ENCODE measurements at places on chromosomes 1 and 21.

DNA sequence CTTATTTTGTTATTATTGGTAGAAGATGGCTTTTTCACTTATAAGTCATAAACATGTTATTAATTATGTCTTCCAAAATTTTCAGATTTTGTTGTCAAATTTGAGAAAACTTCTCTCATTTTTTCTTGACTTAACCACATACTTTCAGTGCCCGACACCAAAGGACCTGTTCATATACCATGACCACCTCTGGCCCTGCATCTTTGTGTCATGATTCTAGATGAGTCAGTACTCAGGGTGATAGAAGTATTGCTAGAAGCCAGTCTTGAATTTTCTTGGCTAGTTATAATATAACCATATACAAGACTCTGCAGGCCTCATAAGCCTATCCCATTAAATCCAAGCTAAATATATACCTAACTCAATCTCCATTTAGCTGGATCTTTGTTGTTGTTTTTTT, 35.4 kb upstream of the DPH5 start:
- no peak for DNase-seq

DNA sequence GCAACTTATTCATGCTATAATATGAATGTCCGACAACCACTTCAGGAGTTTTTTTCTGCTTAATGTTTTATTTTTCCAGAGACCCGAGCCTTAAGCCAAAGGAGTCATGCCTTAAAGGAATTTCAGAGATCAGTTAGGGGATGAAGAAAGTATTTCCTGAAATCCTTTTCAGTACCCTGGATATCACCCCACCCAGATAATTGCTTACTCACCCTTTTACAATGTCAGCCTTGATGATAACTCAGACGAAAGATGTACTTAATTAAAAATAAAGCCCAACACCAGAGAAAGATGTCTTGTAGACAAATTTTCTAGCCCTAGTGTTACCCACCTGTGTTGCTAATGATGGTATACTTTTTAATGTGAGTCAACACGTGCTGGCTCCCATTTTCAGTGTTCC, 124.1 kb downstream of the XCL2 start:
- DNase-seq: no peak

DNA sequence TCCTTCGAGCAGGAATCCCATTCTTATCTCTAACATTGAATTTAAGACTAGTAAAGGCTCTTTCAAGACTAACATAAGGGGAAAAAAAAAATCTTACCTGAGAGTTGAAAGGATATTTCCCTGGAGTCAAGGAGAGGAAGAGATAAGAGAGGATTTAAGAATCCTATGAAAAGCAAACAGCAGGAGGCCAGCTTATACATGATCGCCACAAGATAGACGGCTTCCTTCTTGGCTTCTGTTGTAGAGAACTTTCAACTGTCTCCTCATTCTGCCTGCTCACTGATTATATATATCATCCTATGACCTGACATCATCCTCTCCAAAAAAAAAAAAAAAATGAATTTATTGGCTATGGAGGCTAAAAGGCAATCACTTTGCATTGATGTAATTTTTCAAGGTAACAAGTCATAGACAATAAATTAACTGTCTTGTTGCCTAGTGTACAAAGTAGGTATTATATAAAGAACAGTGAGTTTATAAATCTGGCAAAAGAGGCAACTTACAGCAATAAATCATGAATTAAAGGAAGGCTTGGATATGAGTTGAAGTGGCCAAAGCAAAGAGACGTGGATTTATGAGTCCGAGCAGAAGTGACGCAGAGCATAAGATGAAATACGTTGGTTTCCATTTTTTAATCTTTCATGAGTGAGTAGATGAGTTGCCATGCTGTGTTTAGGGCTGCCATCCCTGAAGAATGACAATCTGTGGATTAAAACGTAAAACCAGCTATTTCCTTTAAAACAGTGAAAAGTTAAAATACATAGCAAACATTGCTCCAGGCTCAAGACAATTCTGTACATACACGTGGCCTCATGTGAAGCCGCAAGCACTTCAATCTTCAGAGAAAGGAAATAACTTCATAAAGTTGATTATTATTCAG, at the start of gene UTS2:
UTS2 (minus strand) TSS at position 262 of the 880 bp plus-strand sequence; CDS start at position 200, 62 bp downstream.
- DNase-seq: no peak

GRCh38 chr1:201022820-201023516, 546 bp downstream of the KIF21B start:
- no peak for DNase-seq

GRCh38 chr1:180208264-180208663, 21.8 kb upstream of the LHX4 start:
- no peak for DNase-seq

- DNase-seq: no peak
Measured at GRCh38 chr1:176102768-176103350, 104.2 kb downstream of the COP1 start.

DNA sequence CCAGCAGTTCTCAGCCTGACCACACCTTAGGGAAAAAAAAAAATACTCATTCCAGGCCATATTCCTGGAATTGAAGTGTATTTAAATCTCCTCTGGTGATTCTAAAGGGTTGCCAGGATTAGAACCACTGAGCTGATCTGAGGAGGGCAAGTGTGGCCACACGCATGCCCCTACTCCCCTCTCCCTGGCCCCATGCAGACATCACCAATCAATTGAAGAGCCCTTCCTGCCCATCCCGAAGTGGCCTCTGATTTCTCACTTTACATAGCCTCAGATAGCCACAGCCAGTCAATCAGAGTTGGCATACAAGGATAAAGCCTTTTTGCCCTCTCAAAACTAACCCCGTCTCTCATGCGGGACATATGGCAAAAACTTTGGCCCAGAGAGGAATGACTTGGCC, 84.5 kb upstream of the TMEM51 start:
- no peak for DNase-seq

DNA sequence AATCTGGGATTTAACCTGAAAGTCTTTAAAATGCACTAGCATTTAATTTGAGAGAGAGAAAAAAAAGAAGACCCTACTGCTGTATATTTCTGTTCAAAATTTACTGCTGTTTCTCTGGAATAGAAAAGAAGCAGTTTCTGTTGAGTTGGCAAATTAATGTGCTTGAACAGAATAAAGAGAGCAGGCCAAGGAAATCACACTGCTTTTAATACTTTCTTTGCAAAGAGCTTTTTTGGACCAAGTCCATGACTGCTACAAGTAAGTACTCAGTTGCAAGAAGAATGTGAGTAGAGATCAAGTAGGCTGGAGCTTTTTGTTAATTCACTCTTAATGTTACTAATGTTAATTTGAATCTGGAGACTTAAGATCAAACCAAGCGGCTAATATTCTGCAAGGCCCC, 336.2 kb upstream of the SGIP1 start:
- DNase-seq: no peak

DNA sequence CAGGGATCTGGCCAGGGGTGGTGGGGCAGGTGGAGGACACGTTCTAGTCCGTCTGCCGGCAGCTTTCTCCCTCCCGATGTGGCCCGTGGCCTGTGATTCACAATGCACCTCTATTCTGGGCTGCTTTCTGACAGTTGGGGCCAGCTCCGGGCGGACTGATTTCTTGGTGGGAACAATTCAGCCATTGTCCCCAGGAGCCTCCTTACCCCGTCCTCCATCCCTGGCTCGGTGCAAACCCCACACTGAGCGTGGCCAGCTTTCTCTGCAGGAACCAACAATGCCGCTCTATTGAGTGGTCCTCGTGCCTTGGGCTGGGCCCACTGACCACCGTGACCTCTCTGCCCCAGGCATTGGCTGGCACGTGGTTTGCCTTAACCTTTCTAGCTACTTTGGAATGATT, 29.7 kb downstream of the PADI2 start:
- DNase-seq: no peak

DNA sequence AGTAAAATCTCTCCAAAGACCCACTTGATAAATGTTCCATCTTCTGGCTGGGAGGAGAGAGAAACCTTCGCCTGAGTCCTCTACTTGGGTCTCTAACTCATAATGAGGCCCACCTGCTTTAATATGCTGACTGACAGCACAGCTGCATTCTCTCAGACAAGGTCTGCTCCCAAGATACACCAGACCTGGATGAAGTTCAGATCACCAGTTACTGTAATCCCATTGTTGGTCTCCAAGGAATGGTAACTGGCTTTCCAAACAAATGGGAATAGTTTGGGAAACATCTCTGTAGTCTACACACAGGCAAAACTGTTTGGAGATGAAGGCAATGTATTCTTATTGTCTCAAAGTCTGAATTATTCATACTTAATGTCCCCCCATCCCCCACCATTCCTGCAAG, 27.9 kb upstream of the COL24A1 start:
- DNase-seq: no peak

- no peak for DNase-seq
Measured at GRCh38 chr1:85847356-85847755, 139.1 kb upstream of the ZNHIT6 start.

- no peak for DNase-seq
Measured at GRCh38 chr1:36729289-36729688, 246.6 kb upstream of the CSF3R start.

GRCh38 chr1:1206966-1207531, 657 bp upstream of the TNFRSF18 start:
- no peak for DNase-seq

DNA sequence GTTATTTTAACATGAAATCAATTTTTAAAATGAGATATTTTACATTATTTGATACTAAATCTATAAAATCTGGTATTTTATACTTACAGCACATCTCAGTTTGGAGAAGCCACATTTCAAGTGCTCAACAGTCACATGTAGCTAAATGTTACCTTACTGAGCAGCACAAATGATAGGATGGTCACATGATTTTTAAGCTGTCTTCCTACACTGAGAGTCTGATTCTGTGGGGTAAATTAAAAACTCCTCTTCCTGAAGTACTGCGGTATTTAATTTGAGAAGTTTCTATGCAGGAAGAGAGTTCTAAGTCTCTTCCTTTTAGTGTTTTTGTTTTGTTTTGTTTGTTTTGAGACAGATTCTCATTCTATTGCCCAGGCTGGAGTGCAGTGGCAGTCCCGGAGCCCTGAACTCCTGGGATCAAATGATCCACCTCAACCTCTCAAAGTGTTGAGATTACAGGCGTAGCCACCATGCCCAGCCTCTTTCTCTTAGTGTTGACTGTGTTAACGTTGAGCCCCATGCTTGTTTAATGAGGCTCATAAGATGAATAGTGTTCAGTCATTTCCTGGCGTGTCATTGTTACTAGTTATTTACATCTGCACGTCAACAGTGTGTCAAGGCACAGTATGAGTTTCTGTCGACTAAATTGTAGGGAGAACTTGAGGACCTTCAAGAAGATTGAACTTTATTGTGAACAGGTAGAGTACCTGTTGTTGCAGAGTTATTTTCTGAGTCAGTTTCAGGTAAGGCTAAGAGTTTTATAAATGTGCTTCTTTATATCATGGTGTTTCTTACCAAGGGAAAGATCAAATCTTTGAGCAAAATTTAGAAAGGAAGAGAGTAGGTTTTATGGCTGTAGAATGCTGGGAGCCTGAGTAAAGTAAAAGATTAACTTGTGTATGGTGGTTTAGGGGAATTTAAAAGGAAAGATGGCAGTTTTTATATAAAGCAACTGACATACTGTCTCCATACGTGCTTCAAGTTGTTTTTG, 3.3 kb downstream of the CNST start:
- no peak for DNase-seq

DNA sequence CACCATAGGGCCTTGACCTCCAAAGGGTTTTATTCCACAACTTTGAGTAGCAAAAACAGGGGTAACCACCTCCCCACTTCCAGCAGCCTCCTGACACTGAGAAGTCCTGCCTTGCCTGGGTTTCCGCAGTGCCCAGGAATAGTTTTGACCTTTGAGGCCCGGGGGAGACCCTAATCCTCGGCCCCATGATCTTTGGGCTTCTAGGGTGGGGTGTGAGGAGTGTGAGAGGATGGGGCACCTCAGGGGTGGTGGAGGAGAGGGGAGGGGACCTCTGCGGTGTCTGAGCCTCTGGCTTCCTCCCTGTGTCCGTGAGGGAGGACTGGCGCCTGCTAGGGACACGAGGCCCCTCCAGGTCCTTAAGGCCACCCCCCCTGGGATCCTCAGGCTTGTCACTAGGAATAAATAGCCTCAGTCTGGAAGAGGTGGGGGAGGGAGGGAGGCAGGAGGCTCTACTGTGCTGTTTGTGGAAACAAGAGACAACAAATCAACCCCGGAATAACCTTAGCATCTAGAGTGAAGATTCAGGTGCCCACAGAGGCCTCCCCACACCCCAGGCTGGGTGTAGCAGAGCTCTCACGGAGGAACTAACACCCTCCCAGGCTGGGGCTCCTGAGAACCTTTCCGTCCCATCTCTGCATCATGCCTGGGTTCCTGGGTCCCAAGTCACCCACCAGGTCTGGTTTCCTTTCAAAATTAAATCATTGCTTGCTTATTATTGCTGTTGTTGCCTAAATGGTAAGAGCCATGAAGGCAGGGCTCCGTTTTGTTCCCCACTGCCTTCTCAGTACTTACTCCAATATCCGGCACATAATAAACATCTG, 904 bp upstream of the FHL3 start:
- no peak for DNase-seq

DNA sequence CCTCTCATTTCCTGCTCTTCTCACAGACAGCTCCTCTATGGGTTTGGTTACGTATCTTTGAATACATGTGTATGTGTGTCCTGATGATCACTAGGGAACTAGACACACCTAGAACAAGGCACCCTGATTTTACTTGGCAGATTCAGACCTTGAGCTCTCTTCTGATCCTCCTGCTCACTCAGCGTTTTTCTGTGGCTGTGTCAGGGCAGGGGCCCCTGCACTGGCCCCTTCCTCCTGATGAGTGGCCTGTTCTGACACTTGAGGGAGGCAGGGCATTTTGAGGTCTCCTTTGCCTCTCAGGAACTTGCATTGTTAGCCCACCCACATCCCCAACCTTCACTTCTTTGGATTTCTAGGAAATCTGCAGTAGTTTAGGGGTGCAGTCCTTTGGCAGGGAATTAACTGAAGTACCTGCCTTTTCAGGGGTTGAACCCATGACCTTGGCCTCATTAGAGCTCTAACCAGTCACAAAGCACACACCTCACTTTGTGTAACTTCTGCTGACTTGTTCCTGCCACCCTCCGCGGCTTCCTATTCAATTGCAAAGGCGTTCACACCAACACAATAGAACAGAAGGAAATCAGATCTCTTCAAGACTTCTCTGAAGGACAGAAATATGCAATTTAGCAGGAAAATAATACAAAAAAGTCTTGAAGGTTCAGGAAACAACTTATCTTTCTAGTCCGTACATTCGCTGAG, 8.8 kb downstream of the SMYD2 start:
- no peak for DNase-seq

DNA sequence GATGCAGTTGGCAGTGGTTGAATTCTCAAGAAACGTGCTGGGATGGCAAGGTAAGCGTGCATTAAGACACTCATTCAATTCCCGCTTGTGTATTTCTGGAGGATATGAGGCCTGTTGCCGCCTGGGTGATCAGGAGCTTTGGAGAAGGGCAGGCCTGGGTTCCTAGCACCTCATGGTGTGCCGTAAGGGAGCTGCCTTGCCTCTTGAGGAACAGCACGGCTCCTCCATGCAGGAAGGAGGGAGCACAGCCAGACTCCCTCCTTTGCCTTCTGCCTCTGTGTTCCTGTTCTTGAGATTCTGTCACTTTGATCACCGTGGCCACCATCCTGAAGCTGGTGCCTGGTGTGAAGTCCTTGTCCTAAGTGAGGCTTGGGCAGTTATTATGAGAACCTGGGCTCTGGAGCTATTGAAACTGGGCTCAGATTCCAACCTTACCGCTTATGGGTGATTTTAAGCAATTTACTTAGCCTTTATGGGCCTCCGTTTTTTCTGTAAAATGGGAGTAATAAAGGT, 18.3 kb downstream of the SLFNL1 start:
- no peak for DNase-seq

Data from activated naive CD4-positive, alpha-beta T cell (primary cell).